ENCODE measurements at places on chromosomes 2 and 18.
A peak's percentile ranks its signal among the peaks of the same experiment; 100 is the strongest.

DNA sequence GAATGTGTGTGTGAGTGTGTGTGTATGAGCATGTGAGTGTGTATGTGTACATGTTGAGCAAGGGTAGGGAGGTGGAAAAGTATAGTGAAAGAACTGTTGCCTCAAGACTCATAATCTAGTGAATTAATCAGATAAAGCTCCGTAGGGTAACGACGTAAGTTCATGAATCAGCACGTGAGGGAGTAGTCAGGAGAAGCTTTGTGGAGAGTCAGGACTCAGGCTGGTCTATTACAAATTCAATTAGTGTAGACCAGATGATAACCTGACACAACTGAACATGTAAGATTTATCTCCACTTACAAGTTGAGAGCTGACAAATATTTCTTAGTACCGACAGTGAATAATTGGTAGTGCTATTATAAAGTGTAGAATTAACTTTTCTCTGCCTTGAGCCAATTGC lies 194.5 kb downstream of the RAD51AP2 start:
- DNase-seq = no peak

- no peak for DNase-seq
Observed at GRCh38 chr18:55695091-55695490, 107.1 kb upstream of the TCF4 start.

GRCh38 chr2:51324051-51324450 lies 292.1 kb upstream of the NRXN1 start:
- DNase-seq = no peak

DNA sequence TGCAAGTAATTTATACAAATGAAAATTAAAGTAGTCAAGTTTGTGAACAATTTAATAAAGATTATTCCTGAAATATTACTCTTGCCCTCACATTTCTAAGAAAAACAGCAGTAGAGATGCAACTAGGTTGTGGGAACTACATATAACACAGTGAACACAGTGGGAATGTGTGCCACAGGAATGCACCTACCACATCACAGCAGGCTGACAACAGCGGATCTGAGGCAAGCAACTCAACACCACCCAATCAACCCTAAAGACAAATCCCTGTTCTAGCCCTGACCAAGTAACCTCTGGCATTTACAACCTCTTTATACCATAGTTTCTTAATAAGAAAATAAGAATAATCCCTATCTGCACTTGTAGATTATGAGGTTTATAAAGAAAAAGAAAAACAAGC lies 23.4 kb downstream of the MBOAT2 start:
- peak; percentile 28 for DNase-seq

- DNase-seq = no peak
Observed at GRCh38 chr2:192467953-192468660, 273.4 kb upstream of the TMEFF2 start.

GRCh38 chr2:156385242-156385641 lies 50.9 kb upstream of the GPD2 start:
- DNase-seq = no peak

DNA sequence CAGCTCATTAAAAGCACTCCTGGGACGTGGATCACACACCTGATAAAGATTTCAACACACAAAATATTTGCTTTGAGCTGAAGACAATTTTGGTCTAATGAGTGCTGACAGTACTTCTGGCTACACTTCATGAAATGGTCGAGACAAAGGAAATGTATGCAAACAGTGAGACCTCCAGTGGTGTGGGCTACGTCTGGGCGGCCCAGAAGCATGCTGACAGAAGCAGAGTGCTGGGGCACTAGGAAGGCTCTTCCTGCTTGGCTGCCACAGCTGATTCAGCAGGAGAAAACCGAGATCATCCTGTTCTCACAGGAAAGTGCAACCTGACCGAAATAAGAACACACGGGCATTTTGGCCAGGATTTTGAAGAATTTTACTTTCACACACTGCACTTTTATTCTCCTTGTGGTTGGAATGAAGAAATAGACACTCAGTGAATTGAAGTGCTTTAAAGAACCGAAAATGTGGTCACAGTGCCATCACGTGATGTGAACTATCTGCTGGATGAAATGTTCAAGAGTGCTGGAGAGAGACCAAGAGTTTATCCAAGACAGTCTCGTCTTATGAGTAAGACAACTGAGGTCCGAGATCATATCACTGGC lies 149.5 kb downstream of the CCBE1 start:
- peak; percentile 73 for DNase-seq

DNA sequence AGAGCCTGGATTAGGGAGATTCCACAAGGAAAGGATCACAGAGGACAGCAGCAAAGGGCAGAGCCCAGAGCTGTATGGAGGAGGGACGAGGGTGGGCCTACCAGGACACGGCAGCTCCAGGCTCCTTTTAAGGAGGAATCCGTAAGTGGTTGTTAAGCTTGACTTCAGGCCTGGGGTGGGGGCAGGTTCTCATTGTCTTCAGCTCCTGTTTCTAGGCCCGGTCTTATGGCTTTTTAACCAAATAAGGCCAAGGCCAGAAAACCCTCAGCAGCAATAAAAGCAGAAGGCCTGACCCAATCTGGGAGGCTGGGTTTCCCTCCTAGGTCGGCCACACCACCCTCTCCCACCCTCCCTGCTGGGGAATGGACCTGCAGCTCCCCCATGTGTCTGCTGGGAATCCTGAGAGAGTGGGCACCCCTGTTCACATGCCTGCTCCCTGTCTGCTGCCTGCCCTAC lies 111.2 kb downstream of the PLB1 start:
- no peak for DNase-seq

- DNase-seq = no peak
Observed at GRCh38 chr18:2687390-2688001, 32.0 kb downstream of the SMCHD1 start.

- DNase-seq = no peak
Observed at GRCh38 chr2:183123959-183124221, 353 bp upstream of the NUP35 start.

- no peak for DNase-seq
Observed at GRCh38 chr2:1925928-1926327, 181.6 kb upstream of the PXDN start.

DNA sequence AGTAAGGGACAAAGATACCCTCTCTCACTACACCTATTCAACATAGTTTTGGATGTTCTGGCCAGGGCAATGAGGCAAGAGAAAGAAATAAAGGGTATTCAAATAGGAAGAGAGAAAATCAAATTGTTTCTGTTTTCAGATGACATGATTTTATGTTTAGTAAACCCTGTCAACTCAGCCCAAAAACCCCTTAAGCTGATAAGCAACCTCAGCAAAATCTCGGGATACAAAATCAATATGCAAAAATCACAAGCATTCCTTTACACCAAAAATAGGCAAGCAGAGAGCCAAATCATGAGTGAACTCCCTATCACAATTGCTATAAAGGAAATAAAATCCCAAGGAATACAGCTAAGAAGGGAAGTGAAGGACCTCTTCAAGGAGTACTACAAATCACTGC lies 1130.7 kb upstream of the PIK3C3 start:
- no peak for DNase-seq

DNA sequence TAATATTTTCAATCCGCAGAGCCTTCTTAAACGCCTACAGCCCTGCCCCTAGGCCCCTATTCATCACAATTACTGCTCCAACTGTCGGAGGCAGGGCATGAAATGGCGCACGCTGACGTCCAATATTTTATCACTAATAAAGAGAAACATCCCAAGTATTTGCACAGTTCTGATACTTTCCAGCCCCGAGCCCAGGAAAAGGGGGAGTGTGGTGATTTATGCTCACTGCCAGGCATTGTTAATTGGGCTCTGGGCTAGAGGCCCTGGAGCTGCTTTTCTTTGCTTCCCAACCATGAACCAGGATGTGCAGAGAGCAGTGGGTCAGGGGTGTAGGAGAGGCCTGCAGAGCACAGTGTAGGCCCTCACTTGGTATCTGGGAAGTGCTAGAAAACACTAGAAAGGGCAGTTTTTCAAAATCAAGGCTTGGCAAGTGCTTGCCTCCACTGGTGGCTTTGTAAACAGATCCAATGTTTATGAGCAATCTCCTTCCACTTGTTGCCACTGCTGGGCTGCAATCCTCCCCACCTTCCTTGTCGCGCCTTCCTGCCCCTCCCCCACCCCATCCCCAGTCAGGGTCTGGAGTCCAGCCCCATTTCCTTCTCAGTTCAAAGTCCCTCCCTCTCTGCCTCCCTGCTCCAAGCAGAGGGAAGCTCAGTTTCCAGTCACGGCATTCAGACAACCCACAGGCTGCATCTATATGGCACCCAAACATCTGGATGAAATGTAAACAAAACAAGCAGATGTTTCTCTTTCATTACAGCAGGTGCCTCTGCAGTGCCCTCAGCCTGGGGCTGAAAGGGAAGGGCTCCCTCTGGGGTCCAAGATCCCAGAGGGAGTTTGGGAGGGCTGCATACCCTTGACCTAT lies 83.9 kb upstream of the PKDCC start:
- no peak for DNase-seq

GRCh38 chr18:79965119-79965902 lies 868 bp downstream of the HSBP1L1 start:
- DNase-seq = no peak

GRCh38 chr18:8800445-8800844 lies 95.1 kb downstream of the MTCL1 start:
- DNase-seq = peak; percentile 97

DNA sequence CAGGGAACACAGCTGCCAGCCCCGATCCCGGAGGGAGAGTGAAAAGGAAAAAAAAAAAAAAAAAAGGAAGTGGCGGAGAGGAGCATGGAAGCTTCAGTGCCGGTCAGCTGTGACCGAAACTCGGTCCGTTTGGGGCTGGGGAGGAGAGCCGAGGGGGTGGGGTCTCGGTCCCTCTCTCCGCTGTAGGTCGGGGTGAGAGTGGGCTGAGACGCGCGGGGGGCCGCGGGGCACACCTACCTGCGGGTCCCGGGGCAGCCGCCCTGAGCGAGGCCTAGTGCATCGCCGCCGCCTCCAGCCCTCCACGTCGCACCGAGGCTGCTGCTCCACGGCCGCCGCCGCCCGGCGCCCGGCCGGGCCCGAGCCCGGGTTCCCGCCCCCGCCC lies 536 bp downstream of the VPS54 start:
- no peak for DNase-seq

GRCh38 chr2:200698217-200698616 lies 112.4 kb downstream of the AOX1 start:
- no peak for DNase-seq

- DNase-seq = no peak
Observed at GRCh38 chr2:194745557-194746146, 911.4 kb upstream of the SLC39A10 start.

Data from skeletal muscle cell (primary cell).